CD4-positive, alpha-beta T cell treated with Interleukin-17A for 4 hours (primary cell): ENCODE measurements at places on chromosomes 7 and 10.

DNA sequence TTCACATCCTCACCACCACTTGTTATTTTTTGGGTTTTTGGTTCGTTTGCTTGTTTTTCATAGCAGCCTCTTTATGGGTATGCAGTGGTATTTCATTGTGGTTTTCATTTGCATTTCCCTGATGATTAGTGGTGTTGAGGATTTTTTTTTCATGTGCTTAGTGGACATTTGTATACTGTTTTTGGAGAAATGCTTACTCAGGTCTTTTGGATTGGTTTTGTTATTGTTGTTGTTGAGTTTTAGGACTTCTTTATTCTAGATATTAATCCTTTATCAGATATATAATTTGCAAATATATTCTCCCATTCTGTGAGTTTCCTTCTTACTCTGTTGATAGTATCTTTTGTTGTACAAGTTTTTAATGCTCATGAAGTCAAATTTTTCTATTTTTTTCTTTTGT is 42.8 kb downstream of the GAD2 start:
- no peak for DNase-seq

GRCh38 chr7:140625908-140626868 is 14.4 kb downstream of the DENND2A start:
- no peak for DNase-seq

GRCh38 chr7:27619492-27619891 is 43.2 kb downstream of the HIBADH start:
- DNase-seq = no peak

DNA sequence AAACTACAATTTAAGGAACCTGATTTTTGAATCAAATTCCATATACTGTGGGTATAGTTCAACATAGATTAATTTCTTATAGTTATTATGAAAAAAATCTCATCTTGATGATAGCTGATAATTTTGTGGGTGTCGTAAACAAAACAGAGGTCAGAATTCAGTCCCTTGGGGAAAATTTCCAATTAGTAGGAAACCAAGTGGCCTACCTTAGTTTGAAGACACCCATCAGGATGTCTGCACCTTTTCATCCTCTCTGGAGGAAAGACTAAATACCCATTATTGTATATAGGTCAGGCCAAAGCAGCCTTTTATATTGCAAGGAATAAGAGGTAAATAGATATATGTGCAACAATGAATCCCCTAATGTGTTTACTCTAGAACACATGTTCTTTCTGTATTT is 6.4 kb downstream of the IKZF1 start:
- no peak for DNase-seq

GRCh38 chr10:98326621-98327027 is 58.6 kb upstream of the LOXL4 start:
- no peak for DNase-seq

DNA sequence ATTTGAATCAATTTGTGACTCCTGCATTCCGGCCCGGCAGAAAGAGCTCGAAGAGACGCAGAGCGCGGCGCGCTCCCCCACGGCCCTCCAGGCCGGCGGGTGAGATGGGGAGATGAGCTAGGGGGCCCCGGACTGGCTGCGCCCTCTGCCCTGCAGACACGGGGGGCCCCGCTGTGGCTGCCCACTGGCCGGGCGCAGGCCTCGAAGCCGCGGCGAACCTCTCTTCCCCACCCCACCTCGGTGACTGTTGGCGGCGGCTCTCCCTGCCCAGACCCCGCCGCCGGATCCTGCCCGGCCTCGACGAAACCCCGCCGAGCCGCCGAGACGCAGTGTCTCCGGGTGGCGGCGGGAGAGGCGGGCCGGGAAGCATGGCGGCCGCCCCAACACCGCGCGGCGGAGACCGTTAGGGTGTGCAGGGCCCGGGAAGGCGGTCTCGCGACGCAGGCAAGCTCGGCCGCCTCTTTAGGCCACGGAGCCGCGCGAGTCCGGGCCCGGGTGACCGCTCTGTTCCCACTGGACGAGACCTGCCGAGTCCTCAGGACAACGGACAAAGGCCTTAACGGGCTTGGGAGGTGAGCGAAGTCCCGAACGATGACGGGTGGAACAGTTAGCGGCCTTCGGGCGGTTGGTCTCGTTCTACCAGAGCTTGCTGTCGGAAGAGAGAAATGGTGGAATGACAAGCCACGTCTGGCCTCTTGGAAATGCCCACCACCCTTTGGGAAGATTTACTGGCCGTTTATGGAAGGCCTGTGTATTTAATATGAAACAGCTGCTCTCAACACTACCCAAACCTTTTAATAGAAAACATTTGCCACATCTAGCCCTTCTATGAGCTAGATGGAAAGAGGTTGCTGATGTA is 24.3 kb downstream of the NUP42 start:
- DNase-seq = peak; percentile 12

GRCh38 chr10:62450912-62451610 is 76.9 kb downstream of the ZNF365 start:
- DNase-seq = no peak

- DNase-seq = no peak
Measured at GRCh38 chr10:127441350-127442219, 107.5 kb upstream of the NPS start.

- DNase-seq = no peak
Measured at GRCh38 chr7:50648076-50648475, 82.9 kb upstream of the DDC start.

DNA sequence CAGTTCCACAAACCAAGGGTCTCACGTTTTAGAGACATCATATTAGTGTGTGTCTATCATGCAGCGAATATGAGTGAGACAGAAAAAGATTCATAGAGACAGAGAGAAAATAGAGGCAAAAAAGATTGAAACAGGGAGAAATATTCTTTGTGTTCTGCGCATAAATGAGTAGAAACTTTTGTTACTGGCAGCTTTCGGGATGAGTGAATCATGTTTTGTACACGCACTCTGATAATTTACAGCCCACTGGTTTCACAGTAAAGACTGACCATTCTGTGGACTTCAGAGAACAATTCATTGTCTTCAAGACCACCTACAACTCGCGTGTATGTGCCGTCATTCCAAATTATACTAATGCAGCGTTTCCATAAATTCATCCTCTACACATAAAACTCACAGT is 60.2 kb downstream of the NRCAM start:
- no peak for DNase-seq

DNA sequence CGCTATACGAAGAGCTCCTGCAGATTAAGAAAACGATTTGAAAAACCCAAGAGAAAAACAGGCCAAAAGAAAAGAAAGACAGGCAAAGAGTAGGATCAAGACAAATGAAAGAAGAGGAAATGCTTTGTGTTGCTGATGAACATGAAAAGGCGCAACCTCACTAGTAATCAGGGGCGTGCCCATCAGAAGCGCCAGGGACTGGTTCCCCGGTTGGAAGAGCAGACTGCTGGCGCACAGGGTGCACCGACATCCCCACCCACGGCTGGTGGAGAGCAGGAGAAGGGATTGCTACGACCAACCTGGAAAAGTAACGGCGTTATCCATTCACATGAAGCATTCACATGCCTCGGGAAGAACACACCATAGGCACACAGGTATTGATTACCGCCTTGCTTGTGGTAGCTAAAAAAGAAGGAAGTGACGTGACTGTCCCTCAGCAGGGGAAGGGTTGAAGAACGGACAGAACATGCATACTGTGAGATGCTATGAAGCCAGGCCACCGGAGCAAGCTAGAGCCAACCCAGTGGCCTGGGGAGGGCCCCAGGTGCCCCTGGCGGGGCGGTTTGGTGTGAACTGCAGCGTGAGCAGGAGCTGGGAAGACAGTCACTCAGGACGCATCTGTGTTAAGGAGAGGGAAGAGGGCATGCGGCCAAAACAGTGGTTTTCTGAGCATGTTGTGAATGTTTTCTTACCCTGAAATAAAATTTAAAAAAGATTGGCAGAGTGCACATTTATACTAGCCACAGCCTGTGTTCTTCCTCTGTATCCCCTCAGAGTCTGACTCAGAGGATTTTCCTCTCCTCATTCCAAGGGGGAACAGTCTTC is 18.3 kb downstream of the AGAP3 start:
- no peak for DNase-seq

- no peak for DNase-seq
Measured at GRCh38 chr10:6233725-6234277, 31.1 kb downstream of the PFKFB3 start.

GRCh38 chr7:2433713-2434550 is 30.5 kb downstream of the CHST12 start:
- no peak for DNase-seq

DNA sequence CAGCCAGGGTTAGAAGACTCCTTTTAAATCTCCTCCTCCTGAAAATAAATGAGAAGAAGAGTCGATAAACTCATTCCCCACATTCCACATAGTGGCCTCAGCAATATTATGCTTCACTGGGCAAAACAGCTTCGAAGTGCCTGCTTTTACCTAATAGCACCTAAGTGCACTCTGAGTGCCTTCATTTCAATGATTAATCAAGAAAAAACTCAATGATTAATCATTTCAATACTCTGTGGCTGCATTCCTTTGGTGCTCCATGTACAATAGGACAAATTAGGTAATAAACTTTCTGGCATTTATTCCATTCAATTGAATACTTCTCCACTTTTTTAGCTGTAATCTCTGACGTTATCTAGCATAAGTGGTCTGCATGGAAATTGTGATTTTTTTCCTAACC is 174.6 kb downstream of the CCDC71L start:
- DNase-seq = no peak

GRCh38 chr10:93062514-93063143 is 2.0 kb downstream of the CYP26C1 start:
- DNase-seq = peak; percentile 45

DNA sequence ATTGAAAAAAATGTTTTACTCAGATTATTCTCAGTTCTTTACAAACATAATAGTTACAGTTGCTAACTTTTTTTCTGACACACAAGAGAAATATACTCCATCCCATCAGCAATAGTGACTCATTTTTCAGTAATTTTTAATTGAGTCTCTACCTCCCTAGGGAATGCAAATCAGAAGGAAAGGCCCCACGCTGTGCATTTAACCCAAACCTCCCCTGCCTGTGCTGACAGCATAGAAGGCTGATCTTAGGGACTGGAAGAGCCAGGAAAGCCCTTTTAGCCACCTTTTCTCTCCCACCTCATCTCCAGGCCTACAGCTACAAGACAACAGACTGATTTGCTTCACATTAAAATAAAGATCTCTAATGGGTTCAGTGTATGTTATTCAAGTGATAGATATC is 24.7 kb upstream of the PIK3CG start:
- DNase-seq = no peak

- DNase-seq = no peak
Measured at GRCh38 chr7:44720301-44720700, 28.3 kb upstream of the ZMIZ2 start.

DNA sequence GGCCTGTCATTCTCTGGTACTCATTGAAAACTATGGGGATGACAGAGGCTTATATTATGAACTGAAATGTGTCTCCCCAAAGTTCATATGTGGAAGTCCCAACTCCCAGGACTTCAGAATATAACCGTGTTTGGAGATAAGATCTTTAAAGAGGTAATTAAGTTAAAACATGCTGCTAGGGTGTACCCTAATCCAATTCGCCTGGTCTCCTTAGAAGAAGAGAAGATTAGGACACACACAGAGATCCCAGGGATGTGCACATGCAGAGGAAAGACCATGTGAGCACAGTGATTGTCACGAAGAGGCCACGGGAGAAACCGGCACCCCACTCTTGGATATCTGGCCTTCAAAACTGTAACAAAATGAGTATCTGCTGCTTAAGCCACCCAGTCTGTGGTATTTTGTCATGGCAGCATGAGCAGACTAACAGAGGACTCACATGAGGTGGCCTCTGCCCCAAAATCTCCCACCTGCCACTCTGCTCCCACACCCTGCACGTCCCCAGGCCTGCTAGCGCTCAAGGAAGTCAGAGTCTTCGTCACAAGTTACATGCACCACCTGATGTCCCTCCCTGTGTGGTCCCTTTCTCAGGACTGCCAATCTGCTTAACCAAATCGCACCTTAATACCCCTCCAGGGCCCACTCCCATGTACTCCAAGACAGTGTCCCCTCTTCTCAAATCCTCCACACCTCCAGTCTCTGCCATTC is 26.8 kb downstream of the PLAC9 start:
- no peak for DNase-seq

GRCh38 chr10:110209454-110209925 is 2.1 kb downstream of the MXI1 start:
- peak; percentile 84 for DNase-seq

- DNase-seq = no peak
Measured at GRCh38 chr10:97629289-97629688, 4.0 kb downstream of the MORN4 start.

DNA sequence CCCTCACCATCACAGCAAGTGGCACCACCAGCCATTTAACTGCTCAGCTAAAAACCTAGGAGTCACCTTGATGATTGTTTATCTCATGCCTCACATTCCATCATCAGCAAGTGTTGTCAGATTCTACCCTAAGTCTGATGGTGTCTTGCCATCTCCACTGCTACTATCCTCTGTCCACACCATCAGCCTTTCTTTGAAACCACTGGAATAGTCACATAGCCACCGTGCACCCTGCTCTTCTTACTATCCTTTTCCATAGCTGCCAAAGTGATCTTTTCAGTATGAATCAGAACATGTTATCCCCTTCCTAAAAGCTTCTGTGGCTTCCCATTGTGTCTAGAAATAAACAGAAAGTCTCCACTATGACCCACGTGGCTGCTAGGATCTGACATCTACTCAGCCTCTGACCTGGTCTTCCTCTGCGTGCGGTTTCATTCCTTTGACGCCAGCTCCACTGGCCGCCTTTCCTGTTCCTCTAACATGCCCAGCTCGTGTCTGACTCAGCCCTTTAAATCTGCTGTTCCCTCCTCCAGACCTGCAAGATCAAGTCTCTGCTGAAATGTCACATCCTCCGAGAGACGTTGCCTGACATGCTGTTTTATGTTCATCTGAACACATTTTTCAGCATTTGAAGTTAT is 16.5 kb upstream of the CHN2 start:
- no peak for DNase-seq

GRCh38 chr7:146875237-146875785 is 758.7 kb downstream of the CNTNAP2 start:
- DNase-seq = no peak

DNA sequence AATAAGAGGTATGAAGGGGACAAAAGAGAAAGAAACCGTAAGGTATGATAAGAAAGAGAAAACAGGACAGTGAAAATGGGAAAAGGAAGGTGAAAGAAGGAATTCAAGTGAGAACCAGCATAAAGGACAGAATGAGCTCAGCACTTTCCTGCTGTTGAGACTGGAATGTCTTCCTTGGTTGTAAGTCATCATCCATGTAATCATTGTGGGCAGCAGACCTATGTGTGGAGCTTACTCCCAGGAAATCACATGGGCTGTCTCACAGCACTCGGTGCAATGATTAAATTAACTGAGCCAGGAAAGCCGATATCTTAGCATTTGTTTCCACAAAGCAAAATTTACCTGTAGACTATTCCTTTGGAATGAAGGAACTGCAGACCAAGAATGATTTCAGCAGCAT is 118.1 kb downstream of the PRKCQ start:
- DNase-seq = no peak
